ENCODE measurements at places on chromosomes 3 and 15.
A peak's percentile ranks its signal among the peaks of the same experiment; 100 is the strongest.

DNA sequence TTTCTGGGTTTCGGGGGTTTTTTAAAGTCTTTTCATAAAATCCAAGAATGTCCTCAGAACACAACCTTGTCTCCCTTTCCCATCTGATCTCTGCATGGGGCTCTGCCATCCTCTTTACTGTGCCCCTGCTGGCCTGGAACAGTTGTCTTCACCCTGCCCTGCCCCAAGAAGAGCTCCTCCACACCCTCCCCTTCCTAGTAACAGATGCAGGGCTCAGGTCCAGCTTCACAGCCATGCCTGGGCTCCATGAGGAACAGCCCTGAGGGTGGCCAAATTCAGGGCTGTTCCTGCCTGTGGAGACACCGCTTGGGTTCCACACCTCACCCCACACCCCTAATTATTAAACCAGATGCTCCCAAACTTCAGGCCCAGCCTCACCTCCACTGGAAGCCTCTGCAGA is 12.9 kb upstream of the ULK3 start:
- DNase-seq, result no peak

DNA sequence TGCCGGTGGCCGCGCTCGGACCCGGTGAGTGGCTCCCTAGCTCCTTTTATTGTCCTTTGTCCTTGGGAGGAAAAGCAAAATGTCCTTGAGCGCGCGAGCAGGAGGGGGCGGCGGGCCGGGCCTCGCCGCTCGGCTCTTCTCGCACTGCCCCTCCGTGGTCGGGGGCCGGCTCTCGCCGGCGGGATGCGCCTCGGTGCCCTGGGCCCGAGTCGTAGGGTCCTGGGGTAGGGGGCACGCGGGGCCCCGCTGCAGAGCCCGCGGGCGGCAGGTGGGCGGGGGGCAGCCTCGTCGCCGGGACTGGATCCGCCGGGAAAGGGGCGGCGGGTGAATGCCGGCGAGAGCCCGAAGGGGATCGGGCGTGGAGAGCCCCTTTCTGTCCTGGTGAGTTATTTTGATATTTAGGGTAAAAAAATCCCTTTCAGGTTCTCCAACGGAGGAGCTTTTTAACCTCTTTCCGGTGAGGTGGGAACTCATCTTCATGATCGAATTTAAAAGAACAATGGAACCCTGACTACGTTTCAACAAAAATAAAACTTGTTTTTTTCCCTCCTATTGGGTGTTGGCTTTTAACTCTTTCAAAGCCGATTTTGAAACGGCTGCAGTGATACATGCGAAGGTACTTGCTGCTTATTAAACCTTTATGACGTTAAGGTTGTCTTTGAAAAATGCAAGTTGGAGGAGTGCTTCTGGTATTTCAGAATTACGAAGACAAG is 16.8 kb upstream of the CHD2 start:
- peak; percentile 89 for DNase-seq

GRCh38 chr3:143226678-143227291 is 107.2 kb downstream of the CHST2 start:
- DNase-seq, result no peak

GRCh38 chr15:48020166-48020565 is 100.6 kb upstream of the SLC24A5 start:
- no peak for DNase-seq

GRCh38 chr3:175659670-175660350 is 800.7 kb downstream of the NAALADL2 start:
- no peak for DNase-seq

DNA sequence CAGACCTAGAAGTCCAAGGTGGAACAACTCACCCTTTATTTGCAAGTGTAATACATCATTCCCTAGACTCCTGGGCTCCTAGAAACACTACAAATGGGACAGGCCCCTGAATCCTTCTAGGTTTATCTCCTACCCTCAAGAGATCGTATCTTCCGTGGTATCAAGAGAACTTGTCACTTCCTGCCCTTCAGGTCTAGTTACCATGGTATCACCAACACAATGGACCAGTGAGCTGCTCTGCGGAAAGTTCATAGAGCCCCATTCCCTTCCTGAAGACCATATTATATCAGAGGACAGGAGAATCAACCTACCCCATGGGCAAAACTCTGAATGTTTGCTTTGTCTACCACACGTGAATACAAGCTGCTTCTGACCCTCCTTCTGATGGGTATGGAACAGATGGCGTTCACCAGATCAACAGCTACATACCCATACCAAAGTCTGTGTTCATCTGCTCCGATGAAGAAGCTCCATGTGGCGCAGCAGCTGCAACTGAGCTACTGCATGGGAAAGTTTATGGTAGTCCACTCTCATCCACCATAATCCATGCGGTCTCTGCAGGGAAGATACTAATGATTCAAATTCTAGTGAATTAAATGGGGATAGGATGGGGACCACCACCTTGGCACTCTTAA is 84.6 kb upstream of the KLF13 start:
- DNase-seq, result peak; percentile 57

DNA sequence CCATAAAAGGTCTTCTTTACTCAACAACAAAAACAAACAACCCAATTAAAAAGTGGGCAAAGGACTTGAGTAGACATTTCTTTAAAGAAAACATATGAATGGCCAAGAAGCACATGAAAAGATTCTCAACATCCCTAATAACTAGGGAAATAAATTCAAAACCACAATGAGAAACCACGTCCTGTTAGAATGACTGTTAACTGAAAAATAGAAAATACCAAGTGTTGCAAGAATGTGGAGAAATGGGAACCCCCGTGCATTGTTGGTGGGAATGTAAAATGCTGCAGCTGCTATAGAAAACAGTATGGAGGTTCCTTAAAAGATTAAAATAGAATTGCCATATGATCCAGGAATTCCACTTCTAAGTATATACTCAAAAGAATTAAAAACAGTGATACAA is 34.8 kb downstream of the NMNAT3 start:
- no peak for DNase-seq

DNA sequence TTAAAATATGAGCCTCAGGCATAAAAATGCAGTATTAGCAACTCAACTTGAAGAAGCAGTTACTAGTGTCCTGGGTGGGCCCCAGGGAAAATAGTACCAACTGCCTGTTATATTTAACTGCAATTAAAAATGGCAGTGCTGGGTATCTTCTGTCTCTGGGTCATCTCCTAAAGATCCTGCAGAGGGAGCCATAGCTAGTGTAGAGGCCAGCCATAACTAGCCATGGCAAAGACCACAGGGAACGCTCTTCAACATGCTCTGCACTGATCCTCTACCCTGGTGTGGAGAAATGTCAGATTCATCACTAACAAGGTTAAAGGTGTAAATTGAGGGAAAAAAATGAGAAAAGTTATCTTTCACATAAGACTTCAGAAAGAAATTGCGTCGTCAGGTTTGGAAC is 181.3 kb downstream of the SNRPN start:
- DNase-seq, result no peak

DNA sequence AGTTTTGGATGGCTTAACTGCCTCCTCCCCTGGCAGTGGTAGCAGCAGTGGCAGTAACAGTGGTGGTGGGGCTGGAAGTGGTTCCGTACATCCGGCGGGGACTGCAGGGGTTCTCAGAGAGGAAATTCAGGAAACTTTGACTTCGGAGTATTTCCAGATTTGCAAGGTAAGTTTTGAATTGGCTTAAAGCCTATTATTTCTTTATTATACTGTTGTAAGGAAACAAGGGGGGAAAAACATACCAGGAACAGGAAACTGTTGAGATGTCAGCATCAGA is 1.5 kb downstream of the STXBP5L start:
- DNase-seq, result no peak

DNA sequence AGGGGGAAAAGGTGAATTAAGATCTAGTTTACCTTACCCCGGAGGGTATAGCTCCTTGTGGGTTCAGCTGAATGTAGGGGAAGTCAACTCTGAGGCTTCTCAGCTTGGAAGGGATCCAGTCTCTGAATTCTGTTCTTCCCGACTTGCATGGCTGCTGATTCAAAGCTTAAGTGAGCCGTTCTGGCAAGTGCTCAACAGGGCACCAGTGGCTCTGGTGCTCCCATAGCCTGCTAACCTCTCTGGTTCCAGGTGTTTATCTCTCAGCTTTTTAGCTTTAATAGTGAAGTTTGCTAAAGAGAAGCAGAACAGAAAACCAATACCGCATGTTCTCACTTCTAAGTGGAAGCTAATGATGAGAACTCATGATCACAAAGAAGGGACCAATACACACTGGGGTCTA is 46.3 kb upstream of the RBP1 start:
- DNase-seq, result no peak

DNA sequence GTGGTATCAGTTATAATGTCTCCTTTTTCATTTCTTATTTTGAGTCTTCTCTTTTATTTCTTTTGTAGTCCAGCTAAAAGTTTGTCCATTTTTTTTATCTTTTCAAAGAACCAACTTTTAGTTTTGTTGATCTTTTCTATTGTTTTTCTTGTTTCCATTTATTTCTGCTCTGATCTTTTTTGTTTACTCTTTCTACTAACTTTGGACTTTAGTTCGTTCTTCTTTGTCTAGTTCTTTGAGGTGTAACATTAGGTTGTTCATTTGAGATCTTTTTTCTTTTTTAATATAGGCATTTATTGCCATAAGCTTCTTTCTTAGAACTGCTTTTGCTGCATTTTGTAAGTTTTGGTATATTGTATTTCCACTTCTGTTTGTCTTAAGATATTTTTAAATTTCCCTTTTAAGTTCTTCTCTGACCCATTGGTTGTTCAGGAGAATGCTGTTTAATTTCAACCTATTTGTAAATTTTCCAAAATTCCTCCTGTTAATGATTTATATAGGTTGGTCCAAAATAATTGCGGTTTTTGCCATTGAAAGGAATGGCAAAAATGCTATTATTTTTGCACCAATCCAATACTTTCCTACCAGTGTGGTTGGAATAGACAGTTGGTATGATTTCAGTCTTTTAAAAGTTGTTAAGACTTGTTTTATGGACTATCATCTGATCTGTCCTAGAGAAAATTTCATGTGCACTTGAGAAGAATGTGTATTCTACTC is 51.2 kb downstream of the KAT2B start:
- DNase-seq, result no peak

GRCh38 chr3:114178770-114179368 is at the start of gene DRD3:
TSS of gene DRD3 (minus strand) at chr3:114179052. CDS start at chr3:114171992, 7,060 bp downstream.
- DNase-seq, result no peak

- DNase-seq, result no peak
These were observed 75.1 kb downstream of the CLDN11 start for GRCh38 chr3:170493712-170494182.

DNA sequence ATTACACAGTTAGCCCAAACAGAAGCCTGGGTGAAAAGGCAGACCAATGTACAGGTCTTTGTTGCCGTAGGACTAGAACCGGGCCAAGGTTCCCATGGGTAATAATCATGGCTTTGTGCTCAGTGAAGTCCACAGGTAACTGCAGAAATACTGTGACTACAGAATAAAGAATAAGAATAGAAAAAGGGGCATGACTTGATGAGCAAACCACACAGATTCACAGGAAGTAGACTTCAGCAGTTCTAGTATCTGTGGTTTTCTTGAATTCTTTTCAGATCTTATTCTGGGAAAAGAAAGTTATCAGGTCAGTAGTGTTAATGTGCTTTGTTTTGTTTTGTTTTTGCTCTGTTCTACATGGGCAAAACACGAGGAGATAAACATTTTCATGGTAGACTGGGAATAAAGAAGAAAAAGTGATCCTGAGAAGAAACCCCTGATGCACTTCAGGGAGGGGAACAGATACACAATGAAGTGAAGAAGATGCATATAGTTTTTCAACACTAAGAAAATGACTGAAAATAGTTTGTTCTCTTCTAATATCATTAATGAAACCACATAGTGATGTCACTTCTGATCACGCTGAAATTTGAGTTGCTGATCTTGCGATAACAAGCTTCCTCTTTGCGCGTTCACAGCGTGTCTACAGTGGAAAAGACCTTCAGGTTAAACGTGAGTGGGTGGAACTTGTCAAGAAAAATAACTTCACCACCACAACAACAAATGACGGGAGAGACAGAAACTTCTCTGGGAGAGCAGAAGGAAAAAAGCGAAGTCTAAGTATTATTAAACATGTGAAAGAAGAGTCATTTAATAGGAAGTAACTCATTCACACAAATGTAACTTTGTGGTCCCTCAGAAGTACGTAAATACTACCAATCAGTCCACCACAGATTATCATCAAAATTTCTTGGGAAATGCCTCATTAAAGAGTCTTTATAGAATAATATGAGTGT is 315.8 kb upstream of the SATB1 start:
- peak; percentile 83 for DNase-seq

DNA sequence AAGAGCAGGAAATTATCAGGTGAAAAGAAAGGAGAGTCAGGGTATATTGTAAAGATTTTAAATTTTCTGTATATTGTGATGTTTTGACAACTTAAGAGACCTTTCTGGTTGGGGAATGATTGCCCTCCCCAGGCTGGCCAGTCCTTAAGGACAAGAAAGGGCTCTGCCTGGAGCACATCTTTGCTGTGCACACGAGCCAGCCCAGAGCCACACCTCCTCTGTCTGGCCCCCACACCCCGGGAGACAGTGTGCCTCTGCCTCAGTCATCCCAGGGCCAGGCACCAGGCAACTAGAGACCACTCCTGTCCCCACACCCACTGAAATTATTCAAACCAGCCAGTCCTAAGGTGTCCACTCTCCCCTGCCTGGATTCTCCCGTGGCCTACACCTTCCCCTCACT is 67.1 kb downstream of the KBTBD12 start:
- DNase-seq, result no peak

GRCh38 chr3:13161771-13162535 is 88.7 kb upstream of the IQSEC1 start:
- no peak for DNase-seq

Measured in naive thymus-derived CD4-positive, alpha-beta T cell (primary cell).